ENCODE measurements at places on chromosomes 13 and 19.

- DNase-seq, result peak; percentile 63
Observed at GRCh38 chr19:10206226-10206885, 11.6 kb upstream of the DNMT1 start.

DNA sequence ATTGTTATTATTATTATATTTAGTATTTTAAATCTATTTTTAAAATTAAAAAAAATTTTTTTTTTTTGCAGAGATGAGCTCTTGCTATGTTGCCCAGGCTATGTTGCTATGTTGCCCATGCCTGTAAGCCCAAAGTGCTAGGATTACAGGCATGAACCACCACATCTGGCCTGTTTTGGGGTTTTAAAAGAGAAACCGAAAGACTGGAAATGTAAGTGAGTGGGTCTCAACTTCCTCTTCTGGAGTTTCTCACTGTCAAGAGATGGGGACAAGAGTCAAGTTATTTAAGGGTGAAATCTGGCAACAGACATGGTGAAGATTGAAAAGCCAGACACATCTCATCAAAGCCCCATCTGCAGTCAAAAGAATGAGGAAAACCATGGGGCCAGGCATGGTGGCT, 4.2 kb upstream of the OR7G3 start:
- no peak for DNase-seq

GRCh38 chr19:56174550-56174949, 1.3 kb upstream of the GALP start:
- no peak for DNase-seq

DNA sequence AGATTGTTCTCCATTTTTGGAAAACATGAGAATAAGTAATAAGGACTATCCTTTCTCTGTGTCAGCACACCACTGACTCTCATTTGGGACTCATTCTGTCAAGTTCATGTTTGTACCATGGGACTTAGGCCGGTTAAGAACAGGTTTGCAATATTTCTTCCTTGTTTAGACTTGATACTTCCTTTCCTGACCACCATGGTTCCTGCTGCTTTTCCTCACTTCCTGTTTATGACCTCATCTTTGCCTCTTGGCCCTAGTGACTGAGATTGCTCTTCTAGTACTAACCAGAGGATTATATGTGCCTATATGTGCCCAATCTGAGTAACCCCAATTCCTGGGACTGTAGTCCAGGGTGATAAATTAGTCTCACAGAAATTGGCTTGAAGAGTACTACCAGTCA, 32.5 kb upstream of the NDFIP2 start:
- DNase-seq, result no peak

DNA sequence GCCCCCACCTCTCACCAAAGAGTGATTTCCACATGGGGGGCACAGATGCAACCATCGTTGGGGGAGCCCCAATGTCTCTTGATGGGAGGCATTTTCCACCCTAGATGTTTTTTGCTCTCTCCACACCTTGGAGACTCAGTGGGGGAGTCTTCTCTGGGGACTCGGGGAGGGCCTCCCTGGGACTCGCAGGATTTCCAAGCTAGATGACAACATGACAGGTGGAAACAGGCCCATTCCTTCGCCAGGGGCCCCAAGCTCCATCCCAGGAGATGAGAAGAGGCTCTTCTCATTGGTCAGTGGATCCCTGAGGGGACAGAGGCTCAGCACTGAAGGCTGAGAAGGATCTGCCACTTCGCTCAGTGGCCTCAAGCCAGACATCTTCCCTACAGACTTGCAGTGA, 12.7 kb upstream of the KIR2DL4 start:
- no peak for DNase-seq

DNA sequence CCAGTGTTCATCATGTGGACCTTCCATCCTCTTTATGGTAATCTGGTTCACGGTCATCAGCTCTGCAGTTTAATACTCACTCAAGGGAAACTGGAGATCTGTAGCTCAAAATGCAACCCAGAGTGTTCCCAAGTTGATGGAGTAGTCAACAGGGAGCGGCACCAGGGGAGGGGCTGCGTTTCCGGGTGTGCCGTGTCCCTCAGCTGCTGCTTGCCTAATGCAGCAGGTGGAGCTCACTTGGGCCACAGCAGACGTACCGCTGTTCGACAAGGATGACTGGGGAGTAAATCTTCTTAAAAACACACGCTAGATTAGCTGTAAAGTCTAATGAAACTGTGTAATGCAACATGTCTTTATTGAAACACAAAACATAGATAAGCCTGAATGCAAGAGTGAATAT, 81.1 kb downstream of the TNFSF13B start:
- DNase-seq, result no peak

DNA sequence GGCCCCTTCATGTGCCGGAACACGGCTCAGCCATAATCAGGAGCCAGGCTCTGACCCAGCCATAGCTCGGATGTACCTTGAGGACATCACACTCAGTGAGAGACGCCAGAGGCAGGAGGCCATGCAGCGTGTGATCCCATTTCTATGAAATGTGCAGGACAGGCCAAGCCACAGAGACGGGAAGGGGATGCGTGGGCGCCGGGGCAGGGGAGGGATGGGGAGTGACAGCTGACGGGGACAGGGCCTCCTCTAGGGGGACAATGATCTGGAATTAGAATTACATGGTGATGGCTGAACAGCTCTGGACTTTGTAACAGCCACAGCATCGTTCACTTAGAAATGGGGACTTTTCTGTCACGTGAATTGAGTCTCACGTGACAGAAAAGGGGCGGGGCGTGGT, 34.9 kb downstream of the SBNO2 start:
- DNase-seq, result no peak

DNA sequence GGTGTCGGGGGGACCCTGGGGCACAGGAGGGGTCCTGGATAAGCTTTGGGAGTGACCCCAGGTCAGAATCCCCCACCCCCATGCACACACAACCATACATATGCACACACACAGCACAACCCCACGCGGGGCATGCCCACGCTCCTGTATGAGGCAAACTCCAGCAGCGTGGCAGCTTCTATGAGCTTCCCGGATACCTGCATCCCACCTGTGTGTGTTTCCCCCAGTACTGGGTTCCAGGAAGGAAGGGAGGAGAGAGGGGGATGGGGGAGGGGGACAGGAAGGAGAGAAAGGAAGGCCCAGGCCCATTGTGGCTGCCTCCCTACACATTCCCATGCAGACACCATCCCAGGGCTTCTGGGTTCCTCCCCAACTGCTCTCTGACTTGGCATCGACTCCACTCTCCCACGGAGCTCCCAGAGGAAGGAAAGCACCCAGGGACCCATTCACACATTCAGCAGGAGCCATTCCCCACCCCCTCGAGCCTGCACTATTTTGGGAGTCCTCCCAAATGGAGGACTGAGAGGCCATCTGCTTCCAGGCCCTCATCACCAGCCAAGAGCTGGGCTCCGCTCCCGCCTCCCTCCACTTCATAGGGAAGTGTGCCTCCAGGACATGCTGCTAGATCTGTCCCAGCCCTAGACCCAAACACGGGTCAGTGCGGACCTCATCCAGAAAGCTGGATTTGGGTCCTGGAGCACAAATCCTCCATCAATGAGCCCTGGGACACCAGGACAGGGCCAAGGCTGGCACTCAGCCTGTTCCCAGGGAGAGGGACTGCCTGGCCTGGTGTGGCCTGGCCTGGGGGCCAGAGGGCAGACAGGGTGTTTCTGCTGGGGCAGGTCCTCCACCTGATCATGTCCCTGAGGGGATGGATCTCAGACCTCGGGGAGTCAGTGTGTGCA, 13.2 kb downstream of the PRR36 start:
- no peak for DNase-seq

- no peak for DNase-seq
Observed at GRCh38 chr19:33268162-33268991, 34.0 kb downstream of the CEBPA start.

DNA sequence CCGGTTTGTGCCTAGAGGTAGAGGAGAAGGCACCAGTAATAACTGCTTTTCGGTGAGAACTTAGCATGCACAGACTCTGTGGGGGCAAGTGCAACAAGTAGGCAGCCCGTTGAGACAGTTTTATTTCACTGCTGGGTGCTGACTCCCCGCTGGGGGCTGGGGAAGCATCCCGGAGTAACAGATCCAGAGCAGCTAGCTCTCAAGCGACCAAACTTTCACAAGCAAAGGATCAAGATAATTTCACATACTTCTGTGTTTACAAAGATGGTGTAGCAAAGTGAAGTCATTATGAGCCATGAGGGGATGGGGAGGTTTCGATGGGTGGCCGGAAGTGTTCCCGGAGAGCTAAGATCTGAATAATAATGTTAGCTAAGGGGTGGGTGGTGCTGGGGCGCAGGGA, 2.8 kb downstream of the NACC1 start:
- no peak for DNase-seq

DNA sequence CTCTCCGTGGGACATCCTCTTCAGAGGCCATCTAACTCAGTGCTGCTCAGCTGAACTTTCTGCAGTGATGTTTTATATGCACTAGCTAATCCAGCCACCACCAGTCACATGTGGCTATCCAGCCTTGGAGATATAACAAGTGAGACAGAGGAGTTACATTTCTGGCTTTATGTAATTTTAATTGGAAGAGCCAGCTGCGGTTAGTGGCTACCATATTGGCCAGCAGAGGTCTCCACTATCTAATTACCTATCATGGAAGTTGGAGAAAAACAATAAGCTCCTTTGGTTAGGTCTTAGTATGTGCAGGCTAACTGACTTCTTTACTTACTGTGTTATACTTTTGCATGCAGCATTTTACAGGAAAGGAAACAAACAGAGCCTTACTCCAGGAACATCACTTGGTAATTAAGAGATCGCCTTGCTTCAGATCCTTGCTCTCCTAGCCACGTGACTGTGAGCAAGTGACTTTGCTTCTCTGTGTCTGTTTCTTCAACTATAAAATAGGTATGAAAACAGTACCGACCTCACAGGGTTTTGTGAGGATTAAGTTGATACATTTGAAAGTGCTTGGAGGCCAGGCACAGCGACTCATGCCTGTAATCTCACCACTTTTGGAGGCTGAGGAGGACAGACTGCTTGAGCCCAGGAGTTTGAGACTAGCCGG, 1.6 kb upstream of the KLK10 start:
- peak; percentile 35 for DNase-seq

DNA sequence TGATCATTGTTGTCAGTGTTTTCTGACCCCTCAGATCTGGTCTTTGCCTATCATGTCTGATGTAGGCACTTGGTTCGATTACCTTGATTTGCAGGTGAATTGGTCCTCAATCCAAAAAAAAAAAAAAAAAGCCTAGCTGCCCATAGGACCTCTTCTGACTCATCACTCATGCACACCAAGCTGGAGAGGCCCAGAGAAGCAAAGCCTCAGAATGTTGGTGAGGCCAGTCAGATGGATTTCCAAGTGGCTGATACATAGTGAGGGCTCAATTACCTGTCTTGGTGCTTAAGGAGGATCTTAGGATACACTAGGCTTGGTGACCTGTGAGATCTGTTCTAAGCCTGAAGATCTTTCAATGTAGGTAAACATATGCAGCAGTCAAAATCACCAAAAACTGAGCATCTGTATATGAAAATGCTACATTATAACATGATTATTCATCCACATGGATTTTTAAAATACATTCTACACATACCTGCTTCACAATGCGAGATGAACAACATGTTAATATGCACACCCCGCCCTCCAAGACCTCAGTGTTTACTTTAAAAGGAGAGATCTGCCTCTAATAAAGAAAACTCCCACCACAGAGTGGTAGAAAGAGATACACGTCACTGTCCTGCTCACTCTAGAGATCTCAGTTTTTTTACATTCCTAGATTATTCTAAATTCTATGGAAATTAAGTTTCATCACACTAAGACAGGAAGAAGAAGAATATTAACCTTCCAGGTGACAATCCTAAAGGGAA, 79.9 kb upstream of the RAP2A start:
- no peak for DNase-seq

GRCh38 chr13:45299194-45299593, 41.8 kb downstream of the TPT1 start:
- DNase-seq, result peak; percentile 50

- DNase-seq, result no peak
Observed at GRCh38 chr19:45742969-45743368, 9.7 kb downstream of the MEIOSIN start.

- no peak for DNase-seq
Observed at GRCh38 chr13:100636441-100636840, 38.2 kb downstream of the TMTC4 start.

- no peak for DNase-seq
Observed at GRCh38 chr13:72849571-72849970, 67.6 kb downstream of the PIBF1 start.

DNA sequence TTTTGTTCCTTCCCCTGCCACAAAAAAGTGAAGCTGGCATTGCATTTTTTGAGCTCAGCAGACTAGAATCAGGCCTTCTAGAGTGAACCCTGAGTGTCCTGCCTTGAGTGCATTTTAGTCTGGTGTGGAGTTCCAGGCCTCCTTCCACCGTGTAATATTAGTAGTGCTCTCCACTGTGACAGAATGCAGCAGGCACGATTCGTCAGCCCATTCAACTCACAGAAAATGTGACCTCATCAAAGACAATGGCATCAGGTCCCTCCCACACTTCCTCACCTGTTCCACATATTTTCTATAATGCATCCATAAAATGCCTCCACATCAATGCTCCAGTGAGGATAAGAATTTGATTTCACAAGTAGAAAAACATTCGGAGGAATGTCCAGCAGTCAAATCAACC, 227.6 kb downstream of the FGF9 start:
- DNase-seq, result no peak

DNA sequence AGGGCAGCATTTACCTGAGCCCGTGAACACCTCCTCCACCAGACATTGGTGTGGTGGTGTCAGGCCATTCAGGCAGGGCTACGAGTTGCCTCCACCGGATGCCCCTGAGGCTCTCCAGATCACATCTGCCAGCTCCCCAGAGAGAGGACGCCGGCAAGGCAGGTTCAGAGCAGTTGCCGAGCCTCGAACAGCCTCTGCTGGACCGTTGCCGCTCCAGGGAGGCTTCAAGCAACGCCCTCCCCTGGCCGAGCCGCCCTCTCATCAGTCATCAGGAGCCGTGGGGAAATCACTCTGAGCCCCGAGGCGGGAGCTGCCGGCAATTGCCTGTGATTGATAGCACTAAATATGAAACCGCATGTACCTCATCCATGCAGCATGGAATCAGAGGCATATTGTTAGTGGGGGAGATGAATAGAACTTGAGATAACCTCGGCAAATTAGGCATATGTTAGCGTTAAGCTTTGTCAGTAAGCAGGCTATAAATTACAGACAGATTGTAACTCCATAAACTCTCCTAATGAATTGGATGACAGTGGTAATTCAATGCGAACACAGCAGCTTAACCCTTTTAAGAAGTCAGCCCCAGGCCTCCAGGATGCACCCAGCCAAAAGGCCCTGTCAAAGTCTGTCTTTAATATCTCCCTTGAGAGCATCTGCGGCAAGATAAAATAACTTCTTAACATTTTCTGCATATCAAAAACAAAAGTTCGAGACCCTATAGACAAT, 29.8 kb upstream of the SPACA7 start:
- no peak for DNase-seq

- DNase-seq, result no peak
Observed at GRCh38 chr19:29271341-29271740, 58.4 kb upstream of the UQCRFS1 start.

GRCh38 chr13:26498656-26499601, 58.6 kb upstream of the WASF3 start:
- no peak for DNase-seq
